Stimulated activated naive CD8-positive, alpha-beta T cell treated with anti-CD3 and anti-CD28 coated beads, Interleukin-15, amount 100 ng/mL, for 72 hours (primary cell): ENCODE measurements at places on chromosomes 13 and 19.

DNA sequence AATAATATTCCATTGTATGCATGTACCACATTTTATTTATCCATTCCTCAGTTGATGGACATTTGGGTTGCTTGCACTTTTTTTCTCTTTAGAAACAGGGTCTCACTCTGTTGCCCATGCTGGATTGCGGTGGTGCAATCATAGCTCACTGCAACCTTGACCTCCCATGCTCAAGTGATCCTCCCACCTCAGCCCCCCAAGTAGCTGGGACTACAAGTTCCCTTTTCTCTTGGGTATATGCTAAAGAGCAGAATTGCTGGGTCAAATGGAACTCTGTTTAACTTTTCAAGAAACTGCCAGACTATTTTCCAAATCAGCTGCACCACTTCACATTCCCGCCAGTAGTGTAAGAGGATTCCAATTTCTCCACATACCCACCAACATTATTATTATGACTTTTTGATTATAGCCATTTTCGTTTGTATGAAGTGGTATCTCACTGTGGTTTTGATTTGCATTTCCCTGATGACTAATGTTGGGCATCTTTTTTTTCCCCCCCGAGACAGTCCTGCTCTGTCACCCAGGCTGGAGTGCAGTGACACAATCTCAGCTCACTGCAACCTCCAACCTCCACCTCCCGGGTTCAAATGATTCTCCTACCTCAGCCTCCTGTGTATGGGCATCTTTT is 7.6 kb upstream of the IPO5 start:
- peak; percentile 16 for DNase-seq

GRCh38 chr19:34989298-34989697 is 10.8 kb upstream of the GRAMD1A start:
- no peak for DNase-seq

GRCh38 chr13:22126433-22127021 is 455.7 kb downstream of the FGF9 start:
- DNase-seq: peak; percentile 11

DNA sequence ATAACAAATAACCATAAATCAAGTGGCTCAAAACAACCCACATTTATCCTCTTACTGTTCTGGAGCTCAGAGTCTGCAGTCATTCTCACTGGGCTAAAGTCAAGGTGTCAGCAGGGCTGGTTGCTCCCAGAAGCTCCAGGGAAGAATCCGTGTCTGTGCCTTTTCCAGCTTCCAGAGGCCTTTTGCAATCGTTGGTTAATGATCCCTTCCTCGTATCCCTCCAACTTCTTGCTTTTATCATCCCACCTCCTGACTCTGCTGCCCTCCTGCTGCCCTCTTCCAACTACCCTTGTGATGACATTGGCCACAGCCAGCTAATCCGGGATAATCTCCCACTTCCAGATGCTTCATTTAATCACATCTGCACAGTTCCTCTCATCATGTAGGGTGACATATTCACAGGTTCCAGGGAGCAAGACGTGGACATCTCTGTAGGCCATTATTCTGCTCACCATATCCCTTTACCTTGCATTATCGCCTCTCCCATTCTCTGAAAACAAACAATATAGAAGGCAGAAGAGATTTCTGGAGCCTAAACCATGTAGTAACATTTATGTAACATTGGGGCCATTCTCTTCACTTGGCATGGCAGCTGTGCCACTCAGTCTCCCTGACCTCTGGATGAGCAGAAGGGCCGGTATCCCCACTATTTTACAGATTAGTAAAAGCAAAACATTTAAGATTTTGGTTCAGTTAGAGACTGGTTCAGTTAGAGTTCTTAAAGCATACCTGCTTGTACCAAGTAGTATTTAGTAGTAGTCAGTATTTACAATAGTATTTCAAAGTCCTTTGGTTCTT is 53.5 kb downstream of the RFC3 start:
- DNase-seq: no peak

DNA sequence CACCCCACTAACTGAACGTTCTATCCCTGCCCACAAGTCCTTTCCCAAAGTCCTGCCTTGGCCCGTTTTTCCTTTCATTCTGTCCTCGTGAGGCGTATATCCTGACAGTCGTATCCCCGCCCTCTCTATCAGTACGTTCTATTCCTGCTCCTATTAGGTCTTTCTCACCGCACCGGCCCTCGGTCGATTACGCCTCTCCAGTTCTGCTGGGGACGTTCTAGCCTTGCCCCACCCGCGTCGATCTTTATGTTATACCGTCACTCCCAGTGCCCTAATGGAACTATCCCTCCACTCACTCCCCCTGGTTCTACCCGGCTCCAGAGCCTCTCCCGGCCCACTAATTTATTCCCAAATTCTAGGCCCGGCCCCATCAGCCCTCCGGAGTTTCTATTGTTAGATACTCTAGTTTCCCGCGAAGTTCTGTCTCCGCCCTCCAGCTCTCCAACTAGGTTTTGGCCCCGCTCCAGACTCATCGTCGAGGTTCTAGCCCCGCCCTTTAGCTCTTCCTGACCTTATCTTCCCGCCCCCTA is 2.0 kb downstream of the PLAUR start:
- DNase-seq: peak; percentile 16

DNA sequence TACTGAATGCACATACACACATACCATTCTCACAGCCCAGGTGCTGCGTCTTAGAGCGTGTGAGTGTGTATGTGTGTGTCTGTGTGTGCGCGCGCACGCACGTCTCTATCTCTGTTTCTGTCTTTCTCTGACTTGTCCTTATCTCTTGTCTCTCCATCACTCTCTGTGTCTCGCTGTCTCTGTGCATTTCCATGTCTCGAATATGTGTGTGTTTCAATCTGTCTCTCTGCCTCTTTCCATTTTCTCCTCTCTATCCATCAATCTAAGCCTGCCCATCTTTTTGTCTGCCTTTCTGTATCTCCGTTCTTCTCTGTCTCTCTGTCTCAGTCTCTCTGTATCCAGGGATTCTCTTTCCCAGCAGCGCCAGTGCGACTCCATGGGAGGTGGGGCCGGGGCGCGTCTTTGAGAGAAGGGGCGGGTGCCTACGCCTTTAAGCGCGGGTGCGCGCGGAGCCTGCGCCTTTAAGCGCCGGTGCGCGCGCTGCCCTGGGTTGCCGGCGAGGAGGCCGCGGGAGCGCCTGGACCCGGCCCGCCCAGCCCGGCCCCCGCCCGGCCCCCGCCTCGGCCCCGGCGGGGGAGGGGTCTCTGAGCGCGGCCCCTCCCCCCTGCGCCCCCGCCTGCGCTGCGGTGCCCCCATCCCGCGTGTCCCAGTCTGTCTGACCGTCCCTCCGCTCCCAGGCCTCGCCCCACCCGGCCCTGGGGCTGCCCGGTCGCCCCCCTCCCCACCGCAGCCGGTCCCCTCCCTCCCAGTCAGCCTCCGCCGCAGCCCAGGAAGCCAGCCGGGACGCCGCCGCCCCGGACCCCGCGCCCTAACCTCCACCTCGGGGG is at the start of gene LRFN3:
Gene LRFN3 (plus strand): TSS at position 464 of the 827 bp plus-strand sequence. CDS start 3,052 bp downstream, outside the sequence.
- peak; percentile 41 for DNase-seq

DNA sequence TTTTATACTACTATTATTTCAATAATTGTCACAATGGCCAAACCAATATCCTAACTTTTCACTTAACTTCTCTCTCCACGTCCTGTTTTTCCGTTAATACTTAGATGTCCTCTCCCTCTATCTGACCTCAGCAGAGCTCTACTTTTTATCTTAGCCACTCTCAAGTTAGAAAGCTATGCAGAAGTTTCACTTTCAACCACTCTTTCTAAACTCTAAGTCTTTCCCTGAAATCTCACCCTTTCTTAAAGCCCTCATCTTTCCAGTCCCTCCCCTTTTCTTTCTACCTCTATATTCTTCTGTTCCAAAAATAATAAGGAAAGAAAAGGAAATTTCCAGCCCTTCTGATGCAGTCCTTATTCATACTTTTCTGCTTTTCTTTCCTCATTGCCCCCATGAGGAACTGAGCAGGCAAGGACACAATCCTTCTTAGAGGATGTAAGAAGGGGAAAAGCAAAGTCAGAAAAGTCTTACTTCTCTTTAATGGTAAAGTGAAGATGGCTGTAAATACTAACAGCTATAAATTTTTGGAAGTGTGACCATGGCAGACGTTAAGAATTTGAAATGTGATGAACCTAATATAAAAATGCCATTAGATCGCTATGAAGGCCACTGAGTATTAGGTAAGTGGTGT is 23.0 kb downstream of the FAM216B start:
- no peak for DNase-seq
